ENCODE measurements at places on chromosomes 3 and 15.

- no peak for DNase-seq
Observed at GRCh38 chr3:195036574-195036973, 234.4 kb downstream of the XXYLT1 start.

DNA sequence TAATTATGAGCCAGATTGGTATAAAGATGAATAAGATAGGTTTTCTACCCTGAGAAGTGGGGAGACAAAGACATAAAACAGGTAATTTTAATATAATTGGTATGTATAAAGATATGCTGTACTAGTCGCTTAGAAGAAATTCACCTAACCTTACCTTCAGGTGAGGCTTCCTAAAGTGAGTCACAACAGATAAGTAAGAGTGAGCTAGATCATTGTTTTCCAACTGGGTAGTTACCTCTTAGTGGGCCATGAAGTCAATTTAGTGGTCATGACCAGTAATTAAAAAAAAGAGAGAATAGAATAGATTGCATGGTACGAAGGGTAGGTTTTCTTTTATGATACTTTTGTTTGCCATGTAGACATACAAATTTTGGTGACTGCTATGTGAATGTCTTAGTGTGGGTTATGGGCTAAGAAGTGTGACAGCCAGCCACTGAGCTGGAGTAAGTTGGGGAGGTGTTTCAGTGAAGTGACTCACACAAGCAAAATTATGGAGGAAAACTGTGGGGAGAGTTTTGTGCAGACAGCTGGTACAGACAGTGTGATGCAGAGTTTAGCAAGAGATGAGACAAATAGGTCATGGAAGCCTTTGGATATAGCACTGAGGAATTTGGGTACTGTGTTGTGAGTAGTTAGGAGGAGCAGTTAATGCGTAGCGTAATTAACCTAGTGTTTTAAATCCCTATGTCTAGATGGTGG lies 8.2 kb downstream of the TRNT1 start:
- no peak for DNase-seq

- DNase-seq: no peak
Observed at GRCh38 chr3:150733373-150733935, 29.5 kb downstream of the SIAH2 start.

GRCh38 chr15:22808761-22809280 lies 22.4 kb downstream of the NIPA1 start:
- DNase-seq: no peak

DNA sequence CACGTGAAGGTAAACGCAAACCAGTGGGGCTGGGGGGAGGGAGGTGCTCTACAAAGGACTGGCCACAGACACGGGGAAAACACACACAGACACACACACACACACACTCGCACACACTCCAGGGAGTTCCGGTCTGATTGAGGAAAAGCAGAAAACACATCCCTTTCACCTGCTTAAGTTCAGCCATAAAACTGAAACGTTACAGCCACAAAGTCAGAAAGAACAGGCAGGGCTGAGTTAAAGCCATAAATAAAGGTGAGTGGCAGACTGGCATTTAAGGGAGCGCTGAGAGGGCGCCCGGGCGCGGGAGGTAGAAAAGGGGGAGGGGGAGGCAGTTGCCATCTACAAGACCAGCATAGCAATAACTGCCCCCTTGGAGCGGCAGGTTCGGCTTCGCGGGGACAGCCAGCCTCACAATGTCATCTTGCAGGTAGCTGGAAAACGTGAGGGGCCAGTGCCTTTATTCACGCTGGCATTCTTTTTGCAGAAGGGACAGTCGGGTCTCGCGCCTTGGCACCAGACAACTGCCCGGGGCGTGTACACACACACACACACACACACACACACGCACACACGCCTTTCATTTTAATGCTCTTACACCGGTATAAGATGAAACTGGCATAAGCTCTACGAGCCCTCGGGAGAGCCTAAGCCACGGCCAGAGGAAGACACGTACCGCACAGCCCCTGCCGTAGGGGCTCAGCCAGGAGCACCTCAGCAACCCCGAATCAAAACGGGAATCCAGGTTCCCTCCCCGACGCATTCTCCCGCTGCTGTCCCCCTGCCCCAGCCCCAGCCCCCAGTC lies 866 bp downstream of the TNIK start:
- peak; percentile 42 for DNase-seq

DNA sequence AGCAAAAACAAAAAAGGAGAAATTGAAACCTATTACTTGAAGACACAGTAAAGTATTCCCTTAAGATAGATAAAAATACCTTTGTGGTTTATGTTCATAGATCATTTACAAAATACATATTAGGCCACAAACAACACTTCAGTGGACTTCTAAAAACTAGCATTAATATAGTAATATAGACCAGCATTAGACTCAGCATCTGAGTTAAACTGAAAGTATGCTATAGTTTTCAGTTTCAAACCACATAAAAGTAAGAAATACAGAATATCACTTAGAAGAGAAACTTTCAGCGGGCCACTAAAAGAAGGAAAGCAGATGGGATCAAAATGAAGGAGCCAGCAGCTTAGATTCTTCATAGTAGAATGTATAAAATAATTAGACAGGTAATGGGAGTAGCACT lies 86.6 kb downstream of the MSL2 start:
- DNase-seq: no peak

- no peak for DNase-seq
Observed at GRCh38 chr15:67248011-67248505, 6.4 kb downstream of the AAGAB start.

GRCh38 chr15:92112180-92112579 lies 258.7 kb downstream of the SLCO3A1 start:
- no peak for DNase-seq

GRCh38 chr3:175989161-175989560 lies 1130.0 kb downstream of the NAALADL2 start:
- no peak for DNase-seq

DNA sequence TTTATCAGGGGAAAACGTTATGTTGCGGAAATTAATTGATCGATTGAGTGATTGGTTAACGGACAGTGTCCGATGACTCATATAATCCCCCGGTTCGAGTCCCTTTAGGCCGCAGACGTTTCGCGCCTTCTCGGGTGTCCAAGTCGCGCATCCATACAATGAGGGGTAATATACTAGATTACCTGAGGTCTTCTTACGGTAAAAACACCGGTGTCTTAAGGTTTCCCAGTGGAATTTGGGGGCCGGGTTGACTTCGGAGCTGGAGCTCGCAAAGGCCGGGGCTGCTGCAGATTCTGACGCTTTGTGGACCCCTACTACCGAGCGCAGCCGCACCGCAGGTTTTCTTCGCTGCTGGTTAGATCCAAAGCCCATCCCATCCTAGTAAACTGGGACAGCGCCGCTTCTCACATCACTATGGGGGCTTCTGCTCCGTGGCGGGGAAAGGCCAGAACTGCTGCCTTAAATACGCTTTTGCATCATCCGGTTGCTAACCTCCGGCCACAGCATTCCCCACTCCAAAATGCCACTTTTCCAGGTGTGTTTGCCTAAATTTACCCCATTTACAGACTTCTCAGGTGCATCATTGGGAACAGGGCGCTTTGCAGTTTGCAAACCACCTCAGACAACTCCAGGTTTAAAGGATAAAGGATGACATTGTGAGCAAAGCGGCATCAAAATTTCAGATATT lies 858 bp upstream of the SACM1L start:
- peak; percentile 50 for DNase-seq

GRCh38 chr3:167032267-167032876 lies 347.7 kb downstream of the ZBBX start:
- DNase-seq: peak; percentile 10

GRCh38 chr15:41585127-41586047 lies 26.4 kb downstream of the TYRO3 start:
- no peak for DNase-seq

GRCh38 chr3:44892689-44893088 lies 18.3 kb downstream of the TGM4 start:
- no peak for DNase-seq

GRCh38 chr3:159077860-159078259 lies 276.0 kb downstream of the MFSD1 start:
- DNase-seq: no peak

- no peak for DNase-seq
Observed at GRCh38 chr15:33968224-33968623, at the start of gene CHRM5. Gene CHRM5, plus strand, starts transcription at chr15:33968497. Its CDS starts 94,221 bp downstream, at chr15:34062718.

- peak; percentile 48 for DNase-seq
Observed at GRCh38 chr3:104198131-104198530, 1168.6 kb upstream of the ALCAM start.

DNA sequence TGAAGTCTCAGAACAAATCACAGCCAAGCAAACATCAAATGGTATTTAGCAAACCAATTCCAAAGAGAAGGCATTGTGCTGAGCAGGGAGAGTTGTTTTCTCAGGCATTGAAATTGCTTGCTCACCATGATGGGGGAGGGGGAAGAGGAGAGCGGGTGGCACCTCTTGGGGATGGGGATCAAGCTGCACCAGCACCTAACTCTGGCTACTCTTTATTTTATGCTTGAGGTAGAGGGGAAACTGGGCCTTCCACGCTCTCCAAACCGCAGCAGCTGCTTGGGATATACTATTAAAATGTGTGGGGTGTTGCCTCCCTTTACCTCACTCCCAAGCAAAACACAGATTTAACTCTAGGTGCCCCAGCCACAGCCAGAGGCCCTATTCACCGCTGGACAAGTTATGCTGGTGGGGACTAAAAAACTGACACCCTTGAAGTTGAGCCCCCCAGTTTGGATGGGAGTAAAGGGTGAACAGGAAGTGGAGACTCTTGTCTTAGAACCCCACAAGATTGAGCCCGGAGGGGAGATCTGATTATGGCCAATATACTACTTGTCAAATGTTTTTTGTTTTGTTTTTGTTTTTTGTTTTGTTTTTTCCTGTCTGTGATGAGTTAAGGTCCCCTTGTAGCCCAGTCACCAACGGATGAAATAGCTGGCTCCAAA lies 5.0 kb upstream of the FOXB1 start:
- DNase-seq: no peak

DNA sequence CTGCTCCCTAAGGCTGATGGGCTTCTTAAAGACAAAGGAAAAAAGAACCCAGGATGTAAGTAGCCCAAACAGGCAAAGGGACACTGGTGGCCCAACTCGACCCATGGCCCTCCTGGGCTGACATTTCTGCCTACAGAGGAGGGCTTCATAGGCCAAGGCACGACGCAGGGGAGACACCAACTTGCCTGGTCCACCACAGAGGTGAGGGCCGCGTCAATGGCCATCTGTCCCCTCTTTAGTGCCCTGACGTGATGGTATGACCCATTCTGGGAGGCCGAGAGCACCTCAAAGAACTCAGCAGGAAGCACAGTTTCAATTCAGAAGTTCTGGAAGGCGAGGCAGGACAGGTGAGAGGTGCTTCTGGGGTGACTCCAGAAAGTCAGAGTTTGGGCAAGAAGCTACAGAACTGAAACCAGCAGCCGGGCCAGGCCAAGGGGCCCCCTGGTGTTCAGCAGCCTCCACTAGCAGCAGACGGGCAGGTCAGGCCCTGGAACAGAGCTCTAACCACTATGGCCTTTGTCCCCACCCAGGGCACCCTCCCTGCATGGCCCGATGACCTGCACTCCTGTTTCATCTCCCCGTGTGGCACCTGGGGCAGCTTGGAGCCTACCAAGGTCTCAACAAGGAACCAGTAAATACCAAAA lies 45.1 kb downstream of the HMCES start:
- no peak for DNase-seq

- no peak for DNase-seq
Observed at GRCh38 chr15:98401029-98401428, 247.3 kb upstream of the IGF1R start.

DNA sequence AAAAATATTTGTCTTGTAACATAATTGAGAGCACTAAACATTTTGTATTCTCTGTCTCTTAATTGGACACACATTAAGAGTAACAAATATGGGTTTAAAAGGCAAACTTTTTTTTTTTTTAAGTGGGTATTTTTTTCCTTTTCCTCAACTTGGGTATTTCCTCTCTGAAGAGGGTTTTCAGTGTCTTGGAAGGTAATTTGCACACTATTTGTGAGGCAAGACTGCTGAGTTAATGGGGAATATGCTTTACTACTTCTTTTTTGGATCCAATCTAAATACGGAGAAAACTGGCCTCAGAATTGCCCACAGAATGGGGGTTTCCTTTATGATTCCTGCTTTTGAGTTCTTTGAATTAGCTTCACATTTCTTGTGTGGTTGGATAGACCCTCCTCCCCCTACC lies 105.2 kb downstream of the FNDC3B start:
- DNase-seq: no peak

- no peak for DNase-seq
Observed at GRCh38 chr3:122677216-122677615, 3.4 kb upstream of the PARP14 start.

DNA sequence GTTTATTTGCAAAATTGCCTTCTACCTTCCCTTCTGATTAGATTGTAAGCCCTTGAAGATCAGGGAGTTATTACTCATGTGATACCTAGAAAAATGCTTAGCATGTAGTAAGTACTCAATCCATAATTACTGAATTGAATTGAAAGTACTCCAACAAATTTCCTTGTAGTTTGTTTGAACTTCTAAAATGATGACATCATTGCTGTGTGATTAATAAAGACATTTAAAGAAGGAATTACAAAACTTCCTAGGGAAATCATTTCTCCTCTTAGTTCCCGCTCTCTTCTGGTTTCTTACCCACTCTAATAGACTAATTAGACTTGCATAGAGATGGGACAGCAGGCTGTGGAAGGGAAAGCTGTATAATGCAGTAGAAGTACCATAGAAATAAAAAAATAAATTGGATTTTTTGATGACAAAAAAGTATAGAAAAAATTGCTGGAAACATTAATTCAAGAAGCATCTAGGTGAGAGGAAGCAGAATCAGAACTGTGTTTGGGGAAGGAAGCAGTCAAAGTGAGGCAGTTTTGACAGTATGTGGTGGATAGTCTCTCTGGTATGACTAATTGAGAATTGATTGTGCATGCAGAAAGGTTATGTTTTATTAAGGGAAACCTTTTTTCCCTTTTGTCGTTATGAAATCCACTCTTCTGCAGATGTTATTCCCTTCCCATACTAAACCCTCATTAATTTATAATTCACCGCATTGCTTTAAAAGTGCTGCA lies 93.0 kb downstream of the ALCAM start:
- DNase-seq: no peak

GRCh38 chr3:28151608-28152228 lies 89.7 kb upstream of the CMC1 start:
- DNase-seq: no peak

- no peak for DNase-seq
Observed at GRCh38 chr15:85871545-85871944, 76.8 kb upstream of the KLHL25 start.

All from NCI-H2171 (cell line).